ENCODE measurements at places on chromosomes 3 and 15.

DNA sequence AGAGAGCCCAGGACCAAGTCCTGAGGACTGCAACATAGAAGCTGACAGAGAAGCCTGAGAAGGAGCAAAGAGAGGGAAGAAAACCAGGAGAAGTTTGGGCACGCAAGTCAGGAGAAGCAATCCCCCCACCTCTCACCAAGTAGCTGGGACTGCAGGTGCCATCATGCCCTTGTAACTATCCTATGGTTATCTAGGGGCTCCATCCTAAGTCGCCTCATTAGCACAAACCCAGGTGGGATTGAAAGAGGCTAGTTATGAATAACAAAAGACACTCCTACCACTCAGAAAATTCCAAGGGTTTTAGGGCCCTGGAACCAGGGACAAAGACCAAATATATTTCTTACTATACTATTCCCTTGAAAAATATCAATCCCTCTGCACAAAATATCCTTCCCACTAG, 53.5 kb downstream of the CCR4 start:
- DNase-seq, result no peak

DNA sequence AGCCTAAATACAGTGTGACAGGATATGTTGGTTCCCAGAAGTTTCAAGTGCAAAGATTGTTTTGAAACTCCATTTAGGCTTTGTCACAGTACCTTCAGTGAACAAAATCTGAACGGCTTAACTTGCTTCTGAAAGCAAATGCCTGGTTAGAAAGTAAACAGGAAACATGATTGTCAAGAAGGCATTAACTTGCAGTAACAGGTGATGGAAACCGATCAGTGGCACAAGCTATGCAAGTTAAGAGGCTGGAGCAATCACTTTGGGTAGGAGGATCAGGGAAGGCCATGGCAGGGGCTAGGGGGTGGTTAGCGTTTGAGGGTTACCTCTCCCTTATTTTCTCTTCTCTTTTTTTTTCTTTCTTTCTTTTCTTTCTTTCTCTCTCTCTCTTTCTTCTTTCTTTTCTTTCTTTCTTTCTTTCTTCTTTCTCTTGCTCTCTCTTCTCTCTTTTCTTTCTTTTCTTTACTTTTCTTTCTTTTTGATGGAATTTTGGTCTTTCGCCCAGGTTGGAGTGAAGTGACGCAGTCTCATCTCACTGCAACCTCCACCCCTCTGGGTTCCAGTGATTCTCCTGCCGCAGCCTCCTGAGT, 2.4 kb downstream of the HYKK start:
- no peak for DNase-seq

- peak; percentile 57 for DNase-seq
Observed at GRCh38 chr15:41812820-41813375, 15.0 kb upstream of the JMJD7 start.

DNA sequence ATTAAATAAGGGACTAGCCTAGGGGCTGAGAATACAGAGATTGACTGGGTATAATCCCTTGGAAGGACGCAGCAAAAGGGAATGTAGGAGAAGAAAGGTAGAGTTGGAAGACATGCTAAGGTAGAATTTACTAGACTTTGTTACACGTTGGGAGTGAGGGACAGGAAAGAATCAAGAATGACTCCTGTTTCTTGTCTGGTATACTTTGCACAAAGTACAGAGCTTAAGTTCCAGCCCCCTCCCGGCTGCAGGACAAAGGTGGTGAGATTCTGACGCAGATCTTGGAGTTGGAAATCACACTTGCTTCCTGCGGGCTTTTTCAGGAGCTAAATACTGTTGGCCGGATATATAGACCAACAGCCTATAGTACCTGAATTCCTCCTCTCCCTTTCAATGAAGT, 895 bp downstream of the HYKK start:
- no peak for DNase-seq

DNA sequence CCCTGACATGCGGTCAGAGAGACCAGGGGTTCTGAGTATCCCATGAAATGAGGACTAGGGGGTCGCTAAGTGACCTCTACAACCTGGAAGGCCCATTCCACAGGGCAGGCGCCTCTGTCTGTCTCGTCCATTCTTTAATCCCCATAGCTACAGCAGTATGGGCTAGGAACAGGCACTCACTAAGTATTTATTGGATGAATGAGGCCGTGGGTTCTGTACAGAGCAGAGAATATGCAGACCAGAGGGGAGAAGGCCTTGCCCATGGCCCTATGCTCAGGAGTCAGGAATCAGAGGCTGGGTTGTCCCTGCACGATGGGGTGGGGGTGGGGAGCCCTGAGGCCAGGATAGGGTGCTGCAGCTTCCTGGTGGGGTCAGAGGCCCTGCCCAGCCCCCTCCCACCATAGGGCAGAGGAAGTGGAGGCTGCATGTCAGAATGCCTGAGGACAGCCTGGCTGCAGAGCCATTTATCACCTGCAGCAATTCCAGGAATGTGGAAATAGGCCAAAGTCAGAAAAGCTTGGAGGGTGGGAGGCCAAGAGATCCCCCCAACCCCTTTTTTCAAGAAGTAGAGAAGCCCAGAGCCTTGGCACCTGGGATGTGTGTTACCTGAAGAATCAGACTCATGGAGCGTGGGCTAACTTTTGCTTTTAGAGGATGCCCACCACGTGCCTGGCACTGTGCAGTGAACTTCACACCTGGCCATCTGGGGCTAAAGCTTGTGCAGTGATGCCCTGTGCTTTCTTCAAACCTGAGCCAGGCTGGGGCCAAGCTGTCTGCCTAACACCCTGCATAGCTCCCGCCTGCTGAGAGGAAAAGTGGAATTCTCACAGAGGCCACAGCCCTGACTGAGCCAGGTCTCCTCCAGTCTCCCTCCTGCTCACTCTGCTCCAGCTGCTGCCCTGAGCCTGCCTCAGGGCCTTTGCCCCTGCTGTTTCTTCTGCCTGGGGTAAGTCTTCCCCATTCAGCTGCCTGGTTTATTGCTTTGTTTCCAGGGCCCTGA, 109.4 kb downstream of the WNT7A start:
- DNase-seq, result peak; percentile 58

DNA sequence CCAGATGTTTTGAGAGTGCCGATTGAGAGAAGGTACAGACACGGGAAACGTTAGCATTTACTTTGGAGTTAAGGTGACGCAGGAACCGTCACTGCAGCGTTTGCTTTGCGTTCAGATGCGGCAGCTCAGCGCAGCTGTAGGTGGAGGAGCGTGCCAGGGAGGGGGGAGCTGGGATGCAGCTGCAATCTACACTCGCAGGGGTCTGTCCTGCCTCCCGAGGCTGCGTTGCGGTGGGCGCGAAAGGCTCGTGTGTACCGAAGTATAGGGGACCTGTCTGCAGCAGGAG, 425 bp upstream of the FYTTD1 start:
- DNase-seq, result peak; percentile 92

DNA sequence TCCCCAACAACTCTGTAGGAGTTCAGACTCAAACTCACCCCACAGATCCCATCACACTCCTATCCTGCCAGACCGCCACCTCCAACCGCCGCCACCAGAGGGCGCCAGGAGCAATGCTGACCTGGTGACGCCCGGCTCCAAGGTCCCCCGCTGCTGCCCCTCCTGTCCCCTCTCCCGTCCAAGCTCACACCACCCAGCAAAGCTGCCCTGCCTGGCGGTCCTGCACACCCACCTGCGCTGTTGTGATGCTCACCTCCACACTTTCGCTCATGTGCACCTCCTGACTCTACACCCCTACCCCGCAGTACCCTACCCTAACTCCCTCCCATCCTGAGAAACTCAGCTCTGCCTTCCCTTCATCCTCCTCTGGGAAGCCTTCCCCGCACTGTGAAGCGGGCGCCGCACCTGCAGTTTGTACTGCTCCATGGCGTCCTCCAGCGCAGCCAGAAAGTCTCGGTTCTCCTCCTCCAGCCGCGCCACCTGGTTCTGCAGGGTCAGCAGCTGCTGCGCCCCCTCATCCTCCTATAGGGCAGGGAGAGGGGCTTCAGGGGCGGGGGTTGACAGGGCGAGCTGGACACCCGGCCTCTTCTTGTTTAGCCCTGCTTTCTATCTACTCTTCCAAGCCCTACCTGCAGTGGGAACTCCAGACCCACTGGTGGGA, 7.9 kb downstream of the KIF7 start:
- DNase-seq, result peak; percentile 99

GRCh38 chr3:98532709-98533571, 1.2 kb downstream of the GPR15 start:
- no peak for DNase-seq

DNA sequence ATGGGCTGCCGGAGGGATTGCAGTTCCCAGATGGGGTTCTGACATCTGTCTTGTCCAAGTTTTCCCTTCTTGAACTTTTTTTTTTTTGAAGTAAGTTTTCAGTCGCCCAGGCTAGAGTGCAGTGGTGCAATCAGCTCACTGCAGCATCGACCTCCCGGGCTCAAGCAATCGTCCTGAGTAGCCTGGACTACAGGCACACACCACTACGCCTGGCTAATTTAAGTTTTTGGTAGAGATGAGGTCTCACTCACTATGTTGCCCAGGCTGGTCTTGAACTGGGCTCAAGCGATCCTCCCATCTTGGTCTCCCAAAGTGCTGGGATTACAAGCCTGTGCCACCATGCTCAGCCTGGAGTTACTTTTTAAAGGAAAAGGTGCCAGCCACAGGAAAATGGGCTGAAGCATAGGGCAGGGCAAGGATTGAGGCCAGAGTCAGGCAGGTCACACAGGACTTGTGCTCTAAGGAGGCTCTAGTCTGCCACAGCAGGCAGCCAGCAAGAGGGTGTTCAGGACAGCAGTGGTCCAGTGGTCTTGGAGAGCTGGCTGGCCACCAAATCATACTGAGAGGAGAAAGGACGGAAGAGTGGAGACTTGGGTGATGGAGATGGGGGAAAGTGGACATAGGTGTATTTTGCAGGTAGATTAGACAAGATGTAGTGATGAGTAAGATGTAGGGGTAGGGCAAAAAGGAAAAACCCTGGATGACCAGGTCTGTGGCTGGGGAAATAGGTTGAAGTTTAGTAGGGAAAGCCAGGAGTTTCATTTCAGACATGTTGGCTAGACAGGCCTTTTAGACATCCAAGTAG, 6.0 kb upstream of the PODXL2 start:
- no peak for DNase-seq

DNA sequence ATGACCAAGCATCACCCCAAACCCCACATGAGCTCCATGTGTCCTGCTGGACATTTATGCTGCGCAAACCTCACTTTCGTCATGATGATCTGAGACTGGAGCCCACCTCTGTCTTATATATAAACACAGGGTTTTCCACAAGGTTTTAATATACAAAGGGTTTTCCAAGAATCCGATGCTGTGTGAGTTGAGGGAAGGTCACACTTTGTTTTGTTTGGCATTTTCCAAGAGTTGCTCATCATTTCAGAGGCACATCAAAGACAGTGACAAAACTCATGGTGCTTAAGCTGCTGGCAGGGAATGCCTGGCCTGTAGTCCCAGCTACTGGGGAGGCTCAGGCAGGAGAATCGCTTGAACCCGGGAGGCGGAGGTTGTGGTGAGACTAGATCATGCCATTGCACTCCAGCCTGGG, 20.0 kb downstream of the EFCC1 start:
- DNase-seq, result peak; percentile 57

GRCh38 chr3:109081746-109082510, 36.0 kb downstream of the MORC1 start:
- DNase-seq, result peak; percentile 21

All from osteoblast (primary cell).